ENCODE measurements at places on chromosomes 3 and 15.

DNA sequence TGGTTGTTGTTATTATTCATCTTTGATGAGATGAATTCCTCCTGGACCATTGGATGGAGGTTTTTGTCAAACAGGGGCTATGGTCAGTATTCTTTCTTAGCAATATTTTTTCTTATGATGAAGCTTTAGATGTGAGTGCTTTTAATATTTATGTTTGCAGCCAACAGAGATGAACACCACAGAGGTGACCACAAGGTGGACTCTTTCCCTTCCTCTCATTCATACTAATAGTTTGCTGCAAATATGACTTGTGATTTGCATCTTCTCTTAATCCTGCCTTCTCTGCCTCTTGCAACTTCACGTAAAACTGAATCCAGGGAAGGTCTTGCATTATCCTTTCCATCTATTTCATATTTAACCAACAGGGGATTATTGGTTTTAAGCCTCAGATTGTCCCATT lies 473.1 kb upstream of the UBE2E2 start:
- DNase-seq, result no peak

DNA sequence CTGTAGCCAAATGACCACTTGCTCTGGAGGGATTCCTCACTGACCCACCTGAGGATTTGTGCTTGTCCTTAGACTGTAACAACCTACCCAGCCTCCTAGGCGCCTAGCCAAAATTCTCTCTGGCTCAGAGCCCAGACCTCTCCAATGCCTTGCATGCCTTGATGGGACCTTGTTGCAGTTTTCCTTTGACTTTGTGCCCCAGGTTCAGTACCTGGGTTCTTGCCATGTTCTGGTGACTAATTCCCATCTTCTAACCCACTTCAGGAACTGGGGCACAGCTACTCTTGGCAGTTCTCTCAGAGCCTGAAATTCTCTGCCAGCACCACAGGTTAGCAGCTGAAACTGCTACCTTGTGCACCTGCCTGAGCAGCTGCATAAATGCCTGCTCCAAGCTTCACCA lies 27.0 kb upstream of the UBE3A start:
- DNase-seq, result no peak

DNA sequence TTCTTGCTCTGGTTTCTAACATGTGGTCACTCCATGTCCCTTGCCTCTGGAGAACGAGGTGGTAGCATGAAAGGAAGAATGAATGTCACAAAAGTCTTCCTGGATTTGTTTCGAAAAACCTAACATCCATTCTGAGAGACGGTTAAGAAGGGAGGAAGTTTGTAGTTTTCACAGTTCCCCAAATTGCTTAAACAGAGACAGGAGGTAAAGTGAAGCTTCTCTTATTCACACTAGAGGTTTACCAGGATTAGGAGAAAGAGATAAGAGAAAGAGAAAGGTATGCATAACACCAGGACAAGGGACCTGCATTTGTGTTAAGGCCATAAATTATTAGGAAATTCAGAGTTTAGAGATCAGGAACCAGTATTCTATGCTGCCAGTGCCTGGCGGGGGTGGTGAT lies 228.1 kb downstream of the CPNE4 start:
- no peak for DNase-seq

- no peak for DNase-seq
Observed at GRCh38 chr15:25694239-25694584, 168.9 kb downstream of the ATP10A start.

GRCh38 chr15:75073197-75073596 lies 49.8 kb downstream of the PPCDC start:
- no peak for DNase-seq

DNA sequence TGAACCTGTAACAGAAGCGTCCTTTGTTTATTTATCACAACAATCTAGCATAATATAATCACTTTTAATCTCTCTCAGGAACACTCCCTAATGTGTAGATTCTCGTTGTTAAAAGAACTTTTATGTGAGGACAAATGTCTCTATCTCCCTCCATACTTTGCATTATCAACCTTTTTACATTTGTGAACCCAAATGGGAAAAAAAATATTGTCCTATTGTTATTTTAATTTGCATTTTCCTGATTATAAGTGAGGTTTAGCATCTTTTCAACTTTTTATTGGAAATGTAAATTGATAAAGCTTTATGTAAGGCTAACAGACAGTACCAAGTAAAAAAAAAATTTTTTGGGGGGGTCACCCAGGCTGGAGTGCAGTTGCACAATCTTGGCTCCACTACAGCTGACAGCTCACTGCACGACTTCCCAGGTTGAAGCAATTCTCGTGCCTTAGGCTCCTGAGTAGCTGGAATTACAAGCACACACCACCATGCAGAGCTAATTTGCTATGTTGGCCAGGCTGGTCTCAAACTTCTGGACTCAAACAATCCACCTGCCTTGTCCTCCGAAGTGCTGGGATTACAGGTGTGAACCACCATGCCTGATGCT lies 33.0 kb upstream of the DENND4A start:
- DNase-seq, result no peak

- no peak for DNase-seq
Observed at GRCh38 chr3:49745986-49746385, 22.2 kb upstream of the GMPPB start.

- DNase-seq, result peak; percentile 37
Observed at GRCh38 chr3:193168931-193169330, 72.1 kb upstream of the PLAAT1 start.

- peak; percentile 97 for DNase-seq
Observed at GRCh38 chr3:138594150-138594934, at the start of gene CEP70. Gene CEP70, minus strand, starts transcription at chr3:138594260. Its CDS starts 21,333 bp downstream, at chr3:138572927.

GRCh38 chr3:130263708-130264107 lies 81.8 kb upstream of the COL6A5 start:
- no peak for DNase-seq

- no peak for DNase-seq
Observed at GRCh38 chr15:48748535-48748934, 62.3 kb downstream of the CEP152 start.

GRCh38 chr3:105228696-105229095 lies 138.0 kb upstream of the ALCAM start:
- DNase-seq, result no peak

DNA sequence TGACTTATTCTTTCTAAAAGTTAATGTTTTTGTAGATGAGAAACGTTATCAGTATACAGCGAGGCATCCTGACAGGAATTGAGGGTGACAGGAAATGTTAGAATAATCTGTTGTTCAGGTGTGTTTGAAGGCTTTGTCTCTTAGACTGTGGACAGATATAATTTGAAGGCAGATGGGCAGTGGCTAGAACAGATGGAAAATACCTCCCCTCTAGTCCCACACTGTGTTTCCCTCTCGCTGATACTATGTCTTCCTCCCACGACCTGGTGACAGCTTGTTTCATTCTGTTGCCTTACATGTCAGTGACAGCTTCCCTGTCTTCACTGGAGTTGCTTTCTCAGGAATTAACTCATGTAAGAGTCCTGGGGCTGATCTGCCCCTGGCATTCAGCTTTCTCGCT lies 125.3 kb downstream of the MYRIP start:
- DNase-seq, result no peak

DNA sequence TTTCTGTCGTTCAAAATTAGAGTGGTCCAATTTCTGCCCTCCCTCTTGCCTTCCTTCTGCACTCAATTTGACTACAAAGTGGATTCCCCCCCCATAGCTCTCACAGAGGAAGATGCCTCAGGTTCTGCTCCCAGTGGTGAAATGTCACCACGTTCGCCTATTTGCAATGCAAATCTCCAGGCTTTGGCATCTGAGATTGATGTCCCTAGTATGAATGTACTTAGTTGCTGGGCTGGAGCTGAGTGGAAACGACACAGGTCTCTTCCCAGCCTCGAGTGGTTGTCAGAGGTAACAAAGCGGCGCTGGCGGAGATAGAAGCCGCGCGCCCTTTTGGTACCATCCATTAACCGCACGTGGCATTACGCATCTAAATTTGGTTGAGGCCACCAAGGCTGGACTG lies 860.1 kb downstream of the MCTP2 start:
- DNase-seq, result no peak

- no peak for DNase-seq
Observed at GRCh38 chr15:64314456-64314855, 41.5 kb downstream of the CSNK1G1 start.

DNA sequence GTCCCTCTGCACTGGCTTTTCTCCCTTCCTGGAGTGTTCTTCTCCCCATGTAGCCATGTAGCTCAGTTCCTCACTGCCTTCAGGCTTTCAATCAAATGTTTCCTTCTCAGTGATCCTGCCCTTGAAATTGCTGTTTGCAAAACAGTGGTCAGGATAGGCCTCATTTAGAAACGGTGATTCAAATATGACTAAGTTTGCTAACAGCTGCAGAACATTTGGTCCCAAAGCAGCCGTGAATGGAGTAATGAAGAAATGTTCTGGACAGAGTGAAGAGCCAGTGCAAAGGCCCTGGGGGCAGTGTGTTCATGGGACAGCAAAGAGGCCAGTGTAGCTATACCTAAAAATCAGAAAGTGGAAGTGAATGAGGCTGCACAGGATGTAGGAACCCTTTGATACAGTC lies 223.4 kb downstream of the FEZF2 start:
- no peak for DNase-seq

- no peak for DNase-seq
Observed at GRCh38 chr3:145727476-145727875, 433.5 kb downstream of the PLOD2 start.

DNA sequence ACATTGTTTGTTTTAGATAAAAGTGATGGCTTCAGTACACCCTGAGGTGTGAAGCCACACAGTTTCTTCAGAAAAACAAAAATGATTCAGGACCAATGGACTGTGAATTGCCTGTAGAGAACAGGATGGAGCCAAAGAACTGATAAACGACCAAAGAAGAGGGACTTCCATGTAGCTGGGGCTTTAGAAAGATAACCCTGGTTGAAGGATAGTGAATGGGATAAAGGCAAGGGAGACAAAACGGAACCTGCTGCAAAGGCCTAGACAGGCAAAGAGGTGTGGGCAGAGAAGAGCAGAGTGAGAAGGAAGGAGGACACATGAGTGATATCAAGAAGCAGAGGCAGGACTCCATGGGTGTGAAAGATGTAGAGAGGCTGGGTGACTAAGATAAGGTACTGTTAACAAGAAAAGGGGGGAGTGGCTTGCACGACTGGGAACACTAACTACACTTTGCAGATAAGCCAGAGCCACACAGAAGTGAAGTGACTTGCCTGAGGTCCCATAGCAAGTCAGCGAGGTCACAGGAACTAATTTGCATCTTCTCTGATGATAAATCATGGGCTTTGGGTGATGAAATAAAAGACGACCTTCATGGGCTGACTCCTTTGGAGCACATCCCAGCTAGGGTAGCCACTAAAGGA lies 44.3 kb downstream of the RAB6B start:
- DNase-seq, result peak; percentile 53

GRCh38 chr15:25250906-25251622 lies 187.8 kb downstream of the UBE3A start:
- DNase-seq, result no peak

- DNase-seq, result no peak
Observed at GRCh38 chr3:5205165-5205941, 17.8 kb downstream of the EDEM1 start.

- DNase-seq, result no peak
Observed at GRCh38 chr3:17394541-17395155, 347.8 kb downstream of the TBC1D5 start.

DNA sequence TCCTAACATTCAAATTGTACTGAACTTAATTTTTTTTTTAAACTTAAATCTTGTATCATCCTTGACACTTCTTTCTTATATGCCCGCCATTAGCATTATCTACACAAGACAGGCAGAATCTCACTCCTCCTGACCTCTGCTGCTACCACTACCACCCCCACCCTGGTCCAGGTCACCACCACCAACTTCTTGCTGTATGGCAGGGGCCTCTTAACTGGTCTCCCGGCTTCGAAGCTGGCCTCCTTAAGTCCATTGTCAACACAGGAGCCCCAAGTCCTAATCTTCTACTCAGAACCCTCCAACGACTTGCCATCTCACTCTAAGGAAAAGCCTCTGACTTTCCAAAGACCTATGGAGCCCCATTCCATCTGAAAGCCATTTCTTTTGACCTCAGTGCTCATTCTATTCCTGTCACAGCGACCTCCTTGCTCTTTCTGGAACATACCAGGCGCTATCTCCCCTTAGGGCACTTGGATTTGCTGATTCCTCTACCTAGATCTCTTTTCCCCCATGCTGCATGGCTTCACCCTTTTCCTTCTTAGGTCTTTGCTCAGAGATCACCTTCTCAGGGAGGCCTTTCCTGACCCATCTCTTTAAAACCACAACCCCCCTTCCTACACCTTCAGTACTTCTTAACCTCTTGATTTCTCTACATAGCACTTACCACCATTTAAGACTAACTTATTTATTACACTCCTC lies 2.6 kb downstream of the PRC1 start:
- no peak for DNase-seq

DNA sequence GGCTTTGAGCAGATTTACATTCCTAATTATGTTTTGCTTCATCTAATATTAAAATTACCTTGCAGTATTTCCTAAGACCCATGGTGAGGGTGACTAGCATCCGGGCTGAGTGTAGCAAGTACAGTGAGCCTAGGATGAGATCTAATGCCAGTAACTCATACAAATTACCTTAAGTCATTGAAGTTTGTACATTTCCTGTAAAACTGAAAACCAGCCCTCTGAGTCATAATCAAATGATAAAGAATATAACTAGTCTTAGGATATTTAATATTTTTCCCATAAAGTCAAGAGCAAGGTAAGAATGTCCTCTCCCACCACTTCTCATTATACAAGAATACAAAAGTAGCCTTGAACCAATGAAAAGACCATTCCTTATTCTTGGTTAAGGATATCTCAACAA lies 54.8 kb upstream of the CHRM5 start:
- DNase-seq, result no peak

All from Karpas-422 (cell line).